ENCODE measurements at places on chromosomes 7 and 10. TPM values are rescaled to one million over a fixed set of nuclear protein-coding genes. Genes with fewer than 3 reads are reported as not detected.
A peak's percentile ranks its signal among the peaks of the same experiment; 100 is the strongest.

The SYNPO2L gene
- 237 TPM for total RNA-seq

The HYAL4 gene
- total RNA-seq: not detected

The FEZF1 gene
- total RNA-seq: not detected

The CUZD1 gene
- 0.12 TPM for total RNA-seq

The SFRP4 gene
- total RNA-seq: 1.0 TPM

The NEBL gene
- 781 TPM for total RNA-seq

The ATG9B gene
- not detected for total RNA-seq

The SPDYE6 gene
- not detected for total RNA-seq

The TES gene
- 26.2 TPM for total RNA-seq

The TUBB8 gene
- total RNA-seq: not detected

- DNase-seq: no peak
Observed at GRCh38 chr7:67743501-67743900, 746.9 kb downstream of the TYW1 start.

GRCh38 chr7:46576950-46577349 lies 655.9 kb upstream of the IGFBP3 start:
- no peak for DNase-seq

GRCh38 chr7:37694208-37695094 lies 10.9 kb downstream of the GPR141 start:
- peak; percentile 35 for DNase-seq

DNA sequence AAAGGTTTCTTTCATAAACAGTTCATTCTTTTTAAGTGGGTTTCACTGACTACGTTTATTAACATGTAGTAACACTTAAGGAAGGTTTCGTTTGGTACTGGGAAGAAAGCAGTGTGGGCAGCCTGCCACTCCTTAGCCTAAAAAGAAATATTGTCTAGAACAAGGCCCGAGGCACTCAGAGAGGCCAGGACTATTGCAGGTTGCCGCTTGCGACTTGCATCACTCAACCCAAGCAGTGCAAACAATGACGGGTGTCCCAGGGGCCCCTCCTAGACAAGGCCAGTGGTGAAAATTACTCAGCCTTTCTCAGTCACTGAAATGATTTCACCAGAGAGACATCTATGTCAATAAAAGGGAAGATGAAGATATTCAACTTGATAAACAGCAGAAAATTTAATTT lies 243.9 kb downstream of the SNX13 start:
- DNase-seq: peak; percentile 87

GRCh38 chr7:157856873-157857577 lies 520.2 kb downstream of the DNAJB6 start:
- no peak for DNase-seq

- no peak for DNase-seq
Observed at GRCh38 chr7:128458956-128459355, 3.3 kb downstream of the HILPDA start.

DNA sequence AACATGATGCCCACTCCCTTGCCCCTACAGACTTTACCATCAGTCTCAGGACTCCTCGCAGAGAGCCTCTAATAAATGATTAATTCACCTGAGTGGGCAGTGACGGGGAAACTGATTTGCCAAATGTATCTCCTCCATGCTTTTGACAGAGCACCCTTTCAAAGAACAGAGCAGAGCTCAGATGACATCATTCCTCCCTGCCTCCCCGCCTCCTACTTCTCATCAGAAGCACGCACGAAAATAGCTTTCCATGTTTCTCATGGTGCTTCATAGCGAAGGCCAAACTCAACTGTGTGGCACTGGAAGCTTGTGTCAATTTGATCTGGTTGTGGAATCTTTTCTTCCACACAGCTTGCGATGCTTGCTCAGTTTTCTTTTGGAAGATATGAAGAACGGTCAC lies 442.5 kb downstream of the RPS24 start:
- no peak for DNase-seq

DNA sequence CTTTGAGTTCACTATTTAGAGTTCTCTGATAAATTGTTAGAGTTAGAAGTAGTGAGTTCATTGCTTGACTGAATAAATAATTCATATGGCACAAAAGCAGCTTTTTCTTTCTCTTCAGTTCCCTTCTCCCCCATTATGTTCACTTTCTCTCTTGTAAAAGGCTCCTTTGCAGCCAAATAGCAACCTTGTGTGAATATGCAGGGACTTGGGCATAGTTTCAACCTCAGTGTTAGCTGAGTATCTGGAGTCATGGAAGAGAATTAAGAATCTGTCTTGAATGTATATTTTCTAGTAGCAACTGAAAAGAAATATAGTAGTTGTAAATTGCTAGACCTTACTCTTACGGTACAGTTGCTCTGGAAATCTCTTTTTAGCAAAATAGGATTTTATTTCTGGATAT lies 31.9 kb downstream of the ZEB1 start:
- DNase-seq: no peak

DNA sequence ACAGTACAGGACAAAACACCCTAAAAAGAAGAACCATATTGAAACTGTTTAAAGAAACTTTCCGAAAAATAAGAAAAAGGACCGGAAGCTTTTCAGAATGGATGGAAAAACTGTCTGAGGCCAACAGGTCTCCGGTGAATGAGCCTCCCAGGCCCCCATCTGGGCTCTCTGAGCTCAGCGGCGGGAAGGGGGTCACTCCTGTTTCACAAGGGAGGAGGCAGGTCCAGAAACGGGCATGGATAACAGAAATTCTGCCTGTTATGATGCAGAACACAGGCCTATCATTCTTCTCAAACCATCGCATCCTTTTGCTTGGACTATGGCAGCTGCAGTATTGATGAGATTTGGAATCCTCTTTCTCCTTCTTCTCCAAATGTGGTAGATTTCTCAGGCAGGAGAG lies 58.9 kb upstream of the SHH start:
- DNase-seq: no peak

DNA sequence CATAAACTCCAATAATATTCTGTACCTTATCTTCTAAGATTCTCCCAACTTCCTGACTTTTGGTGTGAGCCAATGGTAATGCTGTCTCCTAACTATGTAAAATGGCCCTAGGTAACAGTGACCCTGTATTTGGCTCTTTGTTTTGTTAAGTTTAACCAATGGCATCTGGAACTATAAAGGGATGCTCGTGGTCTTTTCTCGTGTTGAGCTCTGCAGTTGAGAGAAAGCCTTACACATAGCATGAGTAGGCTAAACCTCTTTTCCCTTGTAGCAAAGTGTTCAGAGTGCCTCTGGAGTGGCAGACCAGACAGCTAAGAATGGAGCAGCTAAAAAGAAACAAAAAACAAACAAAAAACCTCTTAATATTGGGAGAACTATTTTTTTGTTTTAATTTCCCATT lies 5.2 kb downstream of the TES start:
- DNase-seq: no peak
